ENCODE measurements at places on chromosomes 3 and 15.

DNA sequence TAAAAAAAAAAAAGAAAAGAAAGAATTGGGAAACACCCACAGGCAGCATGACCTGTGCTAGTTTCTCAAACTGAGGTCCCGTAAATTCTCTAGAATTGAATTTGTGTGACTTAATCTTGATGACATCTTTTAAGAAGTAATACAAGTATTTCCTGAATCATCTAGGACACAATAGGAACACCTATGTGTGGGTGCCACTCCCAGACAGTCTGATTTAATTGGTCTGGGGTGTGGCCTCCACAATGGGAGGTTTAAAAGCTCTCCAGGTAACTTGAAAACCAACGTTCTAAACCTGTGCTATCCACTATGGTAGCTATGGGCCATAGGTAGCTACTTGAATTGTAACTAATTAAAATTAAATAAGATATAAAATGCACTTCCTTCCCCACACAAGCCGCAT lies 28.1 kb downstream of the CFAP92 start:
- no peak for DNase-seq

GRCh38 chr3:126926684-126927400 lies 56.1 kb upstream of the PLXNA1 start:
- DNase-seq, result no peak

GRCh38 chr3:27376109-27376772 lies 7.1 kb upstream of the NEK10 start:
- no peak for DNase-seq

GRCh38 chr3:182697345-182697919 lies 95.9 kb upstream of the ATP11B start:
- no peak for DNase-seq

GRCh38 chr15:87764461-87765240 lies 491.9 kb downstream of the NTRK3 start:
- no peak for DNase-seq

- DNase-seq, result no peak
These were observed 15.7 kb downstream of the MEIS2 start for GRCh38 chr15:37084602-37085001.

Measured in activated CD4-positive, CD25-positive, alpha-beta regulatory T cell (primary cell).